ENCODE measurements at places on chromosomes 6 and 20.

GRCh38 chr20:59247731-59248684, 52.4 kb upstream of the EDN3 start:
- DNase-seq, result no peak

GRCh38 chr6:127073222-127073621, 45.2 kb upstream of the RSPO3 start:
- DNase-seq, result no peak

DNA sequence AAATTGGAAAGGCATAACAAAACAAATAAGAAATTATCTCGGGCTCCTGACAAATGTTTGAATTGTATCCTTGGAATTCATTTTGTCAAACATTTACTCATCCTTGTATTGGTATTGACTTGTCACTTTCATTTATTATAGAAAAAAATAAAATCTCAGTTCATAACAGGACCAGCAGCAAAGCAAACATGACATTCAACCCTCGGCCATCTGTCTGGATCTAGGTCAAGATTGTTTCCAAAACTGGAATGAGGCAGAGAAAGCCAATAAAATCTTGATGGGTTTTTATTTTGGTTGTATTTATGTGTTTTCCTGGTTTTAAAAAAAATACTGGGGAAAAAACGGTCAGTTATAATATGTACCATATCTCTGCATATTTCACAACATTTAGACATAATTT, 42.9 kb upstream of the FABP7 start:
- DNase-seq, result no peak

DNA sequence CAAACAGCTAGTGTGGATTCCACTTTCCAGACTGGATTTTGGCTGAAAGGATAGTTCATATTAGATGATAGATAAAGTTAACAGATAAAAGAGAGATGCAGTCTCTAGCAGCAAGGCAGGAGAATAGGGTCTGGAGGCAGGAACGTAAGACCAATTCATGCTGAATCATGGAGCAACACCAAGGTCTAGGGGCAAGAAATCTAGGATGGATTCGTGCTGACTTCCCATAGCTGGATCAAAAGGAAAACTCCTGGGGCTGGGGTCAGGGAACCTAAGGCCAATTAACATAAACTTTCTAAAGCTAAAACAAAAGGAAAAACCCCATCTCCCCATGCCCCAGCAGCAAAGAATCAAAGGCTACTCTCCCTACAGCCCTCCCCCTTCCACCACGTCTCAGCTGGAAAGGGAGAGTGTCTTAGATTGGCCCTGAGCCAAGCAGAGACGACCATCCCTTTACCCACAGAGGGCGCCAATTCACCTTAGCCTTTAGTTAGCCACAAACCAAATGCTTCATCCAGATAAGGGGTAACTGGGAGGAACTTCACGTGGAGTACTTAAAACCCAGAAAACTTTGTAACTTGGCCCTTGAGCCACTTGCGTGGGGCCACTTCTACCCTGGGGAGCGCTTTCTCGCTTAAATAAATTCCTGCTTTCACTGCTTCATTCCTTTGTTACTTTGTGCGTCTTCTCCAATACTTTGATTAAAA, 7.6 kb downstream of the TREM1 start:
- DNase-seq, result peak; percentile 64

GRCh38 chr6:89475634-89476033, 42.7 kb downstream of the ANKRD6 start:
- peak; percentile 66 for DNase-seq
